Kasumi-1 (cell line): ENCODE measurements at places on chromosomes 4 and X.

GRCh38 chrX:123399709-123400108 lies 215.6 kb downstream of the GRIA3 start:
- no peak for DNase-seq

- no peak for DNase-seq
Observed at GRCh38 chr4:61500883-61501282, 300.8 kb downstream of the ADGRL3 start.

- DNase-seq = peak; percentile 23
Observed at GRCh38 chrX:97685753-97686152, 802.0 kb downstream of the RPA4 start.

- no peak for DNase-seq
Observed at GRCh38 chr4:135382280-135382959, 1180.8 kb upstream of the PABPC4L start.

- no peak for DNase-seq
Observed at GRCh38 chr4:171794528-171794927, 18.7 kb upstream of the GALNTL6 start.

GRCh38 chrX:15194146-15194545 lies 75.7 kb downstream of the ASB9 start:
- DNase-seq = no peak

GRCh38 chrX:41377624-41378023 lies 43.7 kb downstream of the DDX3X start:
- no peak for DNase-seq

GRCh38 chr4:112817933-112818593 lies 181.1 kb downstream of the LARP7 start:
- peak; percentile 79 for DNase-seq

GRCh38 chr4:106503116-106504050 lies 134.8 kb upstream of the GIMD1 start:
- no peak for DNase-seq

GRCh38 chr4:188450571-188450970 lies 311.3 kb downstream of the TRIML1 start:
- DNase-seq = no peak

DNA sequence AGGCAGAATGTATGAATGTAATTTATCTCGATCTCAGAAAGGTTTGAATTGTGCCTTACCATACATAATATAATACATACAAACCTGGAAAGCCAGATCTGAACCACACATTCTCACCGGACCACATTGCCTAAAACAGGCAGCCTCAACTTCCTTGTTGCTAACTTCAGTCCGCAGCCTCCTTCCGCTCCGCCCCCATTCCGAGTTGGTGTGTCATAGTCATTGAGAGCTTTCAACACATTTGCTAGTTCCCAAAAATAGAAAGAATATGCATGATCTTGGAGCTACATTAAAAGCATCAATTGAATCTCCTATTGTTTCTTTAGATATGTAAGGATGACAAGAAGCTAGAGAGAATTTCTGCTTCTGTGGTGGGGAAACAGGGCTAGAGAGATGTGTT lies 127.2 kb downstream of the ARHGEF9 start:
- peak; percentile 82 for DNase-seq

- no peak for DNase-seq
Observed at GRCh38 chr4:78004270-78004669, 52.9 kb upstream of the FRAS1 start.

DNA sequence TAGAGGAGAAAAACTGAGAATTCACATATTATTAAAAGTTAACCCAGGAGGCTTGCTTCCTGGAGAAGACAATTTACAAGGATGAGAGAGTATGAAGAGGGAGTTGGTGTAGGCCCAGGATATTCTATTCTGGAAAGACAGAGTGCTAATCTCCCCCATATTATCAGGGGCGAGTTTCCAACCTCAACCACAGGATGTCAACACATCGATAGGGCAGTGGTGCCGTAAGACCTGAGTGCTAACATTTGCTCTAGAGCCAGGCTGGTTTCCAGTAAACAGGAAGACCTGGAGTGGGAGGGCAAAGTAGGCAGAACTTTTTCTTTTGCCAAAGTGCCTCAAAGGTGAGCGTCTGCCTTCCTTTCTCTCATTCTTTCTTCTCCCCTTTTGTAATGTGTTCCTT lies 2.8 kb upstream of the AWAT1 start:
- no peak for DNase-seq

DNA sequence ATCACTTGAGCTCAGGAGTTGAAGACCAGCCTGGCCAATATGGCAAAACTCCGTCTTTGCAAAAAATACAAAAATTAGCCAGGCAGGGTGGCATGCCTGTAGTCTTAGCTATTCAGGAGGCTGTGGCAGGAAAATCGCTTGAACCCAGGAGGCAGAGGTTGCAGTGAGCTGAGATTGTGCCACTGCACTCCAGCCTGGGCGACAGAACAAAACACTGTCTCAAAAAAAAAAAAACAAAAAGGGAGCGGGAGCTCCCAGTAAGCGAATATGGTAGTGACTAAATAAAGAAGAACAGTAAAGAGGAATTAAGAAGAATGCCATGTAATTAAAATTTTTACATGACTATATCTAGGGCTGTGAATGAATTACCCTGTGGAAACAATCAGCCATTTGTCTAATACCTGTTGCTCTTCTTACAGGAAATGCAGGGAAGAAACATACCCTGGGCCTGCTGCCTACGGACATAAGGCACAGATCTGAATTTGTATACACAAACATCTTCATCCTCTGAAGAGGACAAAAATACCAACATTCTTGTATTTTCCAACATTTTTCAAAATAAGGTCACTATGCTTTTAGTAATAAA lies 11.4 kb downstream of the WDFY3 start:
- DNase-seq = no peak
